Renal pelvis (tissue), 12 donors: ENCODE measurements at places on chromosomes 1 and 21. TPM values are rescaled to one million over a fixed set of nuclear protein-coding genes. Genes with fewer than 3 reads are reported as not detected.

Gene C1orf87
- 0.16 TPM for polyA plus RNA-seq

Gene MPZ
- polyA plus RNA-seq = 6.7 TPM

Gene CNKSR1
- polyA plus RNA-seq = 11.9 TPM

Gene UBE2U
- polyA plus RNA-seq = not detected

Gene BRINP2
- polyA plus RNA-seq = not detected

Gene C1orf56
- 14.1 TPM for polyA plus RNA-seq

Gene ANGPTL7
- polyA plus RNA-seq = 0.10 TPM
